ENCODE measurements at places on chromosomes 2 and 18.

DNA sequence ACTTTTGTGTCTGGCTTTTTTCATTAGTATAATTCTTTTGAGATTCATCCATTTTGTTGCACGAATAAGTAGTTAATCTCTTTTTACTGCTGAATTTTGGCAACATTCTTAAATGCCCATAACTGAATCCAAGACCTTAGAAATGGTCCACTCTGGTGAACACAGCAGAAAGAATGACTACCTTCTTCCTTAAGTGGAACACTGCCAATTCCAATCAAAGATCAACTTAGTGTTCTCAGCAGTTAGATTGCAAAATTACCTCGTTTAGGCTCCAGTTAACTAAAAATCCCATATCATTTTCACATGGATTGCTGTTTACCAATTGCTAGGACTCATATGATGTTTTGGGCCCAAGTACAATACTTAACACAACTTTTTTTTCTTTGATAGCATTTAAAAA, 59.9 kb downstream of the MDH1 start:
- DNase-seq = no peak

- no peak for DNase-seq
Measured at GRCh38 chr2:166867874-166868514, 20.3 kb upstream of the XIRP2 start.

DNA sequence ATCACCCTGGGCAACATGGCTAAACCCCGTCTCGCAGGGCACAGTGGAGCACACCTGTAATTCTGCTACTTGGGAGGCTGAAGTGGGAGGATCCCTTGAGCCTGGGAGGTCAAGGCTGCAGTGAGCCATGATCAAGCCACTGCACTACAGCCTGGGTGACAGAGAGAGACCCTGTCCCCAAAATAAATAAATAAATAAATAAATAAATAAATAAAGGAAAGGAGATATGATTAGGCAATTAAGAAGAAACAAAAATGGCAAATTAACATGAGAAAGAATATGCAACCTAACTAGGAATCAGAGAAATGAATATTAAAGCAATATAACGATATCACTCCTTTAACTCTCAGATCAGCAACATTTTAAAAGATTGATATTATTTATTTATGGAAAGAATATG, 92.3 kb downstream of the C1D start:
- no peak for DNase-seq

DNA sequence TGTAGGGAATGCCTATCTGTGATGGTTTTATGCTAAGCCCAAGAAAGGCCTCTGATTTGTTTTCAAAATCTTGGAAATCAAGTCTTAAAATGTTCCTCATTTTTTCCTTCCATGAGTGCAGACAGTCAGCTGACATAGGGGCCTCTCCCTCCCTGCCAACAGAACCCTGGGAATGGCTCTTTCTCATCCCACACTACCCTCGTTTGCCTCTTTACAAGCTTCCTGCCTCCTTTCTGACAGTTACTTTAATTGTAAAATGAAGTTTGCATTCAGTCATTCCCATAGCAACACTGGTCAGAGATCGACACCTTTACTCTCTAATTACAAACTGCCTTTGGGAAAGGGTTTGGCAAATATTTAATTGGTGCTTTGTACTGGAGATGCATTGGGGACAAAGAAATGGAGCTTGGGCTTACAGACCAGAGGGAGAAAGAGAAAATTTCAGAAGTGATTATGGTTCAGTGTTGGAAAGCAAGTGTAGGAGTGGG, 25.4 kb downstream of the KIF5C start:
- DNase-seq = no peak

- DNase-seq = no peak
Measured at GRCh38 chr2:64524604-64525316, 632 bp downstream of the AFTPH start.

DNA sequence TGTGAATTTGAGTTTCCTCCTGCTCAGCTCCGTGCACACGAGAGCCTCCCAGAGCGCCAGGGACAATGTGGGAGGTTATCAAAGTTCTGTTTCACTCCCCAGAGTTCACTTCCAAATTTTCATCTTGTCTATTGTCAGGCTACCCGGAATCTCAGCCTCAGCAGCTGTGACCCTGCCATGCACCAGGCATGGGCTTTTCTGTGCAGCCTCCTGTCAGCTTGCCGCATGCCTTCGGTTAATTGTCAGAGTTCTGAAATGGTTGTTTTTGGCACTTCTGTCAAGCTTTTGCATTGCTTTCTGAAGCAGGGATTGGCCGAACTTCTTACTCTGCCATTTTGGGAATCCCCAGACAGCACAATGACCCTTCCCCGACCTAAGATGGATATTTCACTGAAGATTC, 60.4 kb downstream of the SH3YL1 start:
- DNase-seq = no peak

- no peak for DNase-seq
Measured at GRCh38 chr2:86794861-86795260, 4.1 kb upstream of the CD8A start.

DNA sequence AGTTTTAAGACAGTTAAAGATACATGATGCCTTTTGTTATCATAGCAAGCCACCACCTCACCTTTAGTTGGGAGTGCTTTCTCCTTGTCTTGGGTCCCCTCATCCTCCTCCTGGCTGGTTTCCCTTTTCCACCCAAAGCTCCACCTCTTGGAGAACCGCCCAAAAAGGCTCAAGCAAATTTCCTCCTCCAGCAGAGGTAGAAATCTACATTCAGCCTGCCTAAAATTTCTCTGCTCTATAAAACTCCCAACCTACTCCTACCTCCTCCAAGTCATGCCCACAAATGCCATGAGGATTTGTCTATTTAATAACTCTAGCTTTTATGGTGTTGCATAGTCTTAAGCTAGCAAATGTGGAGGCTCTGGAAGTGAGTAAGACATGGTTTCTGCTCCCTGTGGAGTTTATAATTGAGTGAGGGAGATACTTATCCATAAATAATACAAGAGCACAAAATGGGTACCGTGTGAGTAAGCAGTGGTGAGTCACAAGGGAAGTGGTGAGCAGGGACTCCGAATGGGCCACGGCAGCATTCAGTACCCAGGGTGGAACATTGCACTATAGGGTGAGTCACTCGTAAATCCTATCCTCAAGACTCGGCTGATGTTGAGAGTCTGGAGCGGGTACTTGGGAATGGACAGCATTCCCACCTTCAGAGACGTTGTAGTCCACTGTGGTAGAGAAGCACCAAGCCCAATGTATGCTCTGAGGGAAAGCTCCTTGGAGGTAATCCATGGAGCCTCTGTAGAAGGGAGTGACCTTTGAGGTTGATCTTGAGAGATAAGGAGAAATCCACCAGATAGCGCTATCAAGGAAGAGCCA, 146.3 kb downstream of the RTN4 start:
- peak; percentile 4 for DNase-seq

GRCh38 chr2:176002688-176003210, 682 bp upstream of the LNPK start:
- DNase-seq = no peak

GRCh38 chr2:62287899-62288880, 92.3 kb downstream of the B3GNT2 start:
- DNase-seq = no peak

DNA sequence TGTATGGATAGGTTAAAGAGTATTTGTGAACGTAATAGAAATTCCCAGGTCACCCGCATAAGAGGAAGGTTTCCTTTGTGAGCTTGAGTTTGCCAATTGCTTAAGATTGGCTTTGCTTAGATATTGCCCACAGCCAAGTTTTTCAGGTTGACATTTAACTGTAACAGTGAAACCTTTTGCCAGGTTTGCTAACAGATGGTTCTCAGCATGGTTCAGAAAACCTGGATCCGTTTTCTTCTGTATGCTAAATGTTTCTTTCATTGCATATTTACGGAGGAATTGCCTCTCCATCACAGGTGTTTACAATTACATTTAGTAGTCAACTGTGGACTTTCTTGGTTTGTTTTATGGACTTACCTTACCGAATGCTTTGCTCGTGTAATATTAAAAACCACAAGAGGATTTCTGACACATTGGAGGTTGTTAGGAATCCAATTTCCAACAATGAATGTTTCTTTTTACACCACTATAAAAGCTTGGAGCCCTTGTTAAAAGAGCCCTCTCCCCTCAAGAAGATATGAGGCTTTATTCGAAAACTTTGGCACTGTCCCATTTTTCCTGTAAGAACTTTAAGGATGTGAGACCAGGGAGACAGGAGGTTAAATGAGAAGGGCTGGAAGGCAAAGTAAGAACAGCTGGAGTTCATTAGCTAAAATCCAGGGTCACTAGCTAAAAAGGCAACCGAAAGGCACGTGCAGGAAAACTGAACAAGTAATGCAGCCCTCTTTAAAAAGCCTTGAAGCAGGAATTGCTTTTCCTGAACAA, 7.8 kb downstream of the CDK15 start:
- no peak for DNase-seq

- no peak for DNase-seq
Measured at GRCh38 chr2:46798041-46798440, 117.6 kb downstream of the MCFD2 start.

GRCh38 chr2:38975042-38975441, 85.4 kb downstream of the ARHGEF33 start:
- DNase-seq = no peak

DNA sequence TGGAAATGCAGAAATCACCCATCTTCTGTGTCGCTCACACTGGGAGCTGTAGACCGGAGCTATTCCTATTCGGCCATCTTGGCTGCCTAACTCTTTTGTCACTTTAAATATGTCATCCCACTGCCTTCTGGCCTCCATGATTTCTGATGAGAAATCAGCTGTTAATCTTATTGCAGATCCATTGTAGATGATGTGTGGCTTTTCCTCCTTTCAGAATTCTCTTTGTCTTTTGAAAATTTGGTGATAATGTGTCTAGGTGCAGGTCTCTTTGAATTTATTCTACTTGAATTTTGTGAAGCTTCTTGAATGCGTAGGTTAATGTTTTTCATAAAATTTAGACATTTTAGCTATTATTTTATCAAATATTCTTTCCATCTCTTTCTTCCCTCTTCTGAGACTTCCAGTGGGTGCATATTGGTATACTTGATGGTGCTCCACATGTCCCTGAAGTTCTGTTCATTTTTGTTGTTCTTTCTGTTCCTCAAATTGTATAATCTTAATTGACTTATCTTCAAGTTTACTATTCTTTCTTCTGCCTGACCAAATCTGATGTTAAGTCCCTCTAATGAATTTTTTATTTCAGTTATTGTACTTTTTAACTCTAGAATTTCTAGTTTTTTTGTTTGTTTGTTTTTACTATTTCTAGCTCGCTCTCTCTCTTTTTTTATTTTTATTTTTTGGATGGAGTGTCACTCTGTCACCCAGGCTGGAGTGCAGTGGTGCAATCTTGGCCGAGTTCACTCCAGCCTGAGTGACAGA, 90.8 kb upstream of the DLX2 start:
- DNase-seq = no peak

DNA sequence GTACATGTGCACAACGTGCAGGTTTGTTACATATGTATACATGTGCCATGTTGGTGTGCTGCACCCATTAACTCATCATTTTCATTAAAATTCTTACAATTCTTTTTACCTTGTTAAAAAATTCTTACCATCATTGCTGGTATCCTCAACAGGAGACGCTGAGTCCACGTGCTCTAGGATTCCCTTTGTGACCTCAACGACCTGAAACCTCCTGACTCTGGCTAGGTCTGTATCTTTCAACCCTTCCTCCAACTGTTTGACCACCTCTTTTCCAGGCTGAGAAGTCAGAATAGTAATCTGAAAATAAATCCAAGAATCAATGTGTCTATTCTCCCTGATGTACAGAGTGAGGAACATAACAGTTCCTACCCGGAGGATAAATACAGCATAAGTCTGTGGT, 41.2 kb downstream of the M1AP start:
- DNase-seq = no peak

Measured in T follicular helper cell (primary cell).